ENCODE measurements at places on chromosomes 11 and 22. TPM values are rescaled to one million over a fixed set of nuclear protein-coding genes. Genes with fewer than 3 reads are reported as not detected.

DNA sequence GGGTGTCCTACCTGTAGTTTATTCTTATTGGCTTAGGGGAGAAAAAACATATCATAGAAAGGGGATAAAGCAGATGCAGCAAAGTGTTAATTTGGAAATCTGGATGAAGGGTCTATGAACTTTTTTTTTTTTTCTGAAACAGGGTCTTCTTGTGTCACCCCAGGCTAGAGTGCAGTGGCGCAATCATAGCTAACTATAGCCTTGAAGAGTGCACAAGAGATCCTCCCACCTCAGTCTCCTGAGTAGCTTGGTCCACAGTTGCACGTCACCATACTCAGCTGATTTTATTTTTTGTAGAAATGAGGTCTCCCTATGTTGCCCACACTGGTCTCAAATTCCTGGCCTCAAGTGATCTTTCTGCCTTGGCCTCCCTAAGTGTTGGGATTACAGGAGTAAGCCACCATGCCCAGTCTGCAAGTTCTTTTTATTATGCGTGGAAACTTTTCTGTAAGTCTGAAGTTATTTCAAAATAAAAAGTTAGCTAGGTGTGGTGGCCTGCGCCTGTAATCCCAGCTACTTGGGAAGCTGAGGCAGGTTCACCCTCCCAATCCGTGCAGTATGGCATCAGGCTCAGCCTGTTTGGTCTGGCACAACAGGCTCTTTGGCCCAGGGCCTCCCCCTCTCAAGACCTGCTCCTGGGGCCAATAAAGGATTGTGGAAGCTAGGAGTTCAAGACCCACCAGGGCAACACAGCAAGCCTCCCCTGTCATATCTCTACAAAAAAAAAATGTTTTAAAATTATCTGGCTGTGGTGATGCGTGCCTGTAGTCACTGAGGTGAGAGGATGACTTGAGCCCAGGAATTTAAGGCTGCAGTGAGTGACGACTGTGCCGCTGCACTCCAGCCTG is 111.9 kb downstream of the MED15 start:
- DNase-seq = no peak

DNA sequence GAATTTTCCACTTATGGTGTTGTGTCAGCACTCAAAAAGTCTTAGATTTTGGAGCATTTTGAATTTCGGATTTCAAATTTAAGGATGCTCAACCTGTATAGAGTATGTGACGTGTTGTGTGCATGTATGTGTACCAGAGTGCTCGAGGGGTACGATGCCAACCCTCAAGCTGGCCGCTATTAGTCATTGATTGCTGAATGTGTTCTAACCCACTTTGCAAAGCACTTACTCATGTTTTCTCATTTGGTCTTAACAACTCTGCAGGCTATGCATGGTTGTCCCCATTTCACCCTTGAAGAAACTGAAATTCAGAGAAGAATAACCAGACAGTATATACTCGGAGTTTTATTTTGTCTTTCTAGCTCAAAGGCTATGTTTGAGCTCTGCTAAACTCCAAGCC is 196.4 kb upstream of the TENM4 start:
- DNase-seq = no peak

DNA sequence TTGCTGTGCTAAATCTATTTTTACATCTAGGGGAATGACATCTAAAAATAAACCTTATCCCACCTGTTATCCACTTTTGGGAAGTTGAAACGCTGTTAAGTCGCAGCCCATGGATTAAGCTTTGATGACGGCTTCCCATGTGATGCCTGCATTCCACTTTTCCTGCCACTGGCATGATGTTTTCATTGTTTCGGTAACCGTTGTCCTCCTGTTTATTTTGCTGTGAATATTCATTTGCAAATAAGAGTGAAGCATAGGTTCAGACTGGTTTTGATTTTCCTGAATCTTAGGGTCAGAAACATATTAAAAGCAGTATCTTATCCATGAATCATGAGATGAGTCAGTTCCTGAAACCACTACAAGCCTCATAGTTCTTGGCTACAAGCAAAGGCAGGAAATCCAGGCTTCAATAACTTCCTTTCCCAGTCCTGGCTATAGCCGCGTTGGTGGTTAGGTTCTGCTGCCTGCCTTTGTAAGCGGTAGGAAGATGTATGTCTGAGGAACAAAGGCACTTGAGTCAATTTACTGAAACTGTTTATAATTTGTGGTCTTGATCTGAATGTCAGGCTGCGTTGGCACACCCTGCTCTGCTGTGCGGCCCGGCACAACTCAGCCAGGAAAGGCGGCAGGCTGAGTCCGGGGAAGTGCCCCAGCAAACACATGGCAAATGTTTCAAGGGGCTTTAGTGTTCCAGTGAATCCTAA is 19.4 kb downstream of the TEAD1 start:
- peak; percentile 86 for DNase-seq

The CCDC86 gene
- 10.3 TPM for total RNA-seq

GRCh38 chr22:46085828-46086576 is 64.3 kb upstream of the PPARA start:
- peak; percentile 59 for DNase-seq

- peak; percentile 45 for DNase-seq
Measured at GRCh38 chr11:3614742-3615171, 27.0 kb downstream of the ART5 start.

GRCh38 chr11:14578541-14578956 is 58.4 kb upstream of the PSMA1 start:
- peak; percentile 40 for DNase-seq

The CAPN1 gene
- total RNA-seq = 144 TPM

The MISFA gene
- total RNA-seq = not detected

The ELMOD1 gene
- 3.2 TPM for total RNA-seq

DNA sequence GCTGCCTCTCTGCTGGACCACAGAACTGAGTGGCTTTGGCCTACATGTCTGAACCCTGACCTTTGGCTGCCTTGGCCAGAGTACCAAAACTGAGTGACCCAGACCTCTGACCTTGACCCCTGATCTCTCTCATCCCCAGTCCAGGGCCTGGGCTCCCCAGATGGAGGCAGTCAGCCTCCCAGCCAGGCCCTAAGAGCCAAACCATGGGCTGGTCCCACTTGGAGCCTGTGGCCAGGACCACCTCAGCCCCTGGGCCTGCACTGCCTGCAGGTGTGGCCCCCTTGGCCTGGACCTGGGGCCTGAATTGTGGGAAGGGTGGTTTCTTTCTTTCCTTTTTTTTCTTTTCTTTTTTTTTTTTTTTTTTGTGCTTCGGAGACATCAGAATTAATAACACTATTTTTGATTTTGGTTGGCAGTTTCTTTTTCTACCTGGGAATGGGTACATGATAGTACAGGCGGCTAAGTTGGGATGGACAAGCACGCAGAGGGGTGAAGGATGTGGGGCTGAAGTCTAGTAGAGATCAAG is 806 bp upstream of the SIPA1 start:
- no peak for DNase-seq

The ACR gene
- 3.3 TPM for total RNA-seq

DNA sequence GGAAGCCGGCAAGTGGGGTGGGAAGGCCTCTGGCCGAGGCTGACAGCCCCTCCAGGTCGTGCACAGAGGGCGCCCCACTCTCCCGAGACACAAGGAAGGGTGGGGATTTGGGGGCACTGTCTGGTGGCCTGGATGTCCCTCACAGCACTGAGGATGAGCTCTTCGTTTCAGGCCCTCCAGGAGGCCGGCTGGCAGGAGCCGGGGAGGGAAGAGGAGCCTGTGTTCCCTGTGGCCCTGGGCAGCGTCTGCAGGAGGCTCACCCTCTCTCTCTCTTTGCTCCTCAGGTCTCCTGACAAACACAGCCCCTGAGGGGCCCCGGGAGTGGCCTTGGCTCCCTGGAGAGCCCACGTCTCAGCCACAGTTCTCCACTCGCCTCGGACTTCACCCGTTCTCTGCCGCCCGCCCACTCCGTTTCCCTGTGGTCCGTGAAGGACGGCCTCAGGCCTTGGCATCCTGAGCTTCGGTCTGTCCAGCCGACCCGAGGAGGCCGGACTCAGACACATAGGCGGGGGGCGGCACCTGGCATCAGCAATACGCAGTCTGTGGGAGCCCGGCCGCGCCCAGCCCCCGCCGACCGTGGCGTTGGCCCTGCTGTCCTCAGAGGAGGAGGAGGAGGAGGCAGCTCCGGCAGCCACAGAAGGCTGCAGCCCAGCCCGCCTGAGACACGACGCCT is 1078.0 kb downstream of the BRD1 start:
- no peak for DNase-seq

The ZNF143 gene
- total RNA-seq = 29.3 TPM

- DNase-seq = no peak
Measured at GRCh38 chr11:61659413-61660196, 20.6 kb upstream of the DAGLA start.

GRCh38 chr11:2393941-2394817 is 6.4 kb upstream of the TSSC4 start:
- DNase-seq = no peak

The GLB1L3 gene
- not detected for total RNA-seq

The ASRGL1 gene
- 9.0 TPM for total RNA-seq

DNA sequence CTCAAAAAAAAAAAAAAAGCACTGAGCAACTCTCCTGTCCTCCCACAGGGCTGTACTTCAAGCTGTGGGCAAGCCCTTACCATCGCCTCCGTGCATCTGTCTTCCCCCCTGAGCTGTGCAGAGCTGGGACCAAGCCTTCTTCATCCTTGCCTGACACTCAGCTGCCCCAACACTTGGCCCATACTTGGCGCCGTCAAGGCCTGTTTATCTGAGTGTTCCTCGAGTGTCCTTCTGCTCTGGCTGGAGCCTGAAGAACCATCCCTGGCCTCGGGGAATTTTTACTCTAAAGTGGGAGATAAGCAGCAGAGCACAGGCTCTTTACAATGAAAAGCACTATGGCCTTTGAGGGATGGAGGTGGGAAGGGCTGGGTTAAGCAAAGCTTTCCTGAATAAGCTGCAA is 1.6 kb upstream of the TIRAP start:
- DNase-seq = no peak

DNA sequence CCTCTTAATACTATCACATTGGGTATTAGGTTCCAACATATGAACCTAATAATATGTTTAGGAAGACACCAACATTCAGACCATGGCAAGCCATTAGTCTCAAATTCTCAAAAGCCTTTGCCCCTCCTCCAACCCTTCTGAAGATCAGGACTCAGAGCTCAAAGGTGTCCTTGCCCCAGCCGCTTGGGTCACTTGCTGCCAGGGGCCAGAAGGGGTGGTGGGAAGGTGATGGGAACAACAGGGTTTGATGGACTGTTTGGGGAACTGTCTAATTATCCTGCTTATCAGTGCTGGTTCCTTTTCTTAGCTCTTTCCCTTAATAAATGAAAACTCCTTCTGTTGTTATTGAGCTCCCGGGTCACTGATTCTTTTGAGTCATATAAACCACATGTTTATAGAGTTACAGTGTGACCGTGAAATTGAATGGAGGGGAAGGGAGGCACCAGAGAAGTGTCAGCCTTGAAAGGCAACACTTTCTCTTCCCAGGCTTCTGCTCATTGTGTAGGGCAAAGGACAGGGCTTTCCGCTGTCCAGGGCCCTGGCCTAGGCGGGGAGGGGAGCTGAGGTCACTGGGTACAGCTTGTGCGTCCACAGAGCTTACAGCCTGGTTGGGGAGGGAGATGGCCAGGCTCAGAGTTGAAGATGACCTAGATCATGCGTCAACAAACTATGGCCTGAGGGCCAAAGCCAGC is 105.1 kb downstream of the FBXO7 start:
- no peak for DNase-seq

DNA sequence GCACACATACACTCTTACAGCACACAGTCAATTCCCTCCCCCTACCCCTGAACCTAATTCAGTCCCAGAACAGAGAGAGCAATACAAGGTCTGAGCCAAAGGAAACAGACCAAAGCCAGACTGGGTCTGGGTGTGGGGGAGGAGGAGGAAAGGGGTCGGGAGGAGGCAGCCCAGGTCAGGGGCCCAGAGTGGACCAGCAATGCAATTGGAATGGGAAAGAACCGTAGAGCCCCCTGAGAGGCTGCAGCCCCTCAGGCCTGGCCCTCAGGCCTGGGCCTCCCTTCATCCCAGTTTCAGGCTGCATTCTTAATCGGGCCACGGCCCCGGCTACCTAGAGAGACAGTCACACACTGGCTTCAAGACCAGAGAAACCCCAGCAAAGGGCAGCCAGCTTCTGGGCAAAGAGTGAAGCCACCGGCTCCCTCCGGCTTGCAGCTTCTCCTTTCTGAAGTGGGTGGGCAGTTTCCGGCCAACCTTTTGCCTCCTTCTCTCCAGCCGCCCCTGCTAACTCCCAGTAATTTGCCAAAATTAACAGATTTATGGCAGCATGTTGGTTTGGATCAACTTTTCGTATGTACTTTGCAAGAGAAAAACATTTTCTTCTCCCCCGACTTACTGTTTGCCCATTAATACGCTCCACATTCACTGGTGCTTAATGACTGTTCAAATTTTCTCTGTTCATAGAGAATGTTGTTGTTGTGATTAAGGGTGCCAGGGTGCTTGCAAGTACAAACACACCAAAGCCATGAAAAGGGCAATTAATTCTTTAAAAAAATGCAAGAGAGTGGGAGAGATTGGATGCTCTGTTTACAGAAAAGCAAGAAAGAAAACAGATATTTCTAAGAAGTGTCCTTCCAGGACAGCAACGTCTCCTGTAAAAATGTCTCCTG is 488.3 kb downstream of the MN1 start:
- DNase-seq = no peak

DNA sequence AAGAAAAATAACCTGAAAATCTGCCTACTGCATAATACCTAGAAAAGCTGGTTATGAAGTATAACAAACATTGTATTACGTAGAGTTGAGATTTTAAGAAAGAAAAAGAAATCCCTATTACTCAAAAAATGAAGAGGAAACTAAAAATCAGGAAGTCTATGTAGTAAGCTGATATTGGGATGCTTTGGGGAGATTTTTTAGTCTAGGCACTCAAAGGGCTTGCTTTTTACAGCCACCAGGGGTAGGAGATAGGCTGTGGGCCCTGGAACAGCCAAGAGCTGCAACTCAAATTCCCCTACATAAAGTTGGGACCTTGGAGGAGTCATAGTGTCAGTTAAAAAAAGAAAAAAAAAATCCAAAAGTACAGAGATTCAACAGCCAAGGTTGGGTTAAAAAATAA is 90.4 kb downstream of the RELT start:
- no peak for DNase-seq

- DNase-seq = no peak
Measured at GRCh38 chr11:125079151-125079877, 16.2 kb downstream of the SLC37A2 start.

The ABCG4 gene
- total RNA-seq = 0.31 TPM

The IGLL5 gene
- total RNA-seq = not detected

- DNase-seq = peak; percentile 4
Measured at GRCh38 chr11:110435780-110436717, 6.3 kb downstream of the FDX1 start.

- no peak for DNase-seq
Measured at GRCh38 chr22:45720839-45721378, 49.3 kb downstream of the ATXN10 start.

The TKFC gene
- 11.7 TPM for total RNA-seq

DNA sequence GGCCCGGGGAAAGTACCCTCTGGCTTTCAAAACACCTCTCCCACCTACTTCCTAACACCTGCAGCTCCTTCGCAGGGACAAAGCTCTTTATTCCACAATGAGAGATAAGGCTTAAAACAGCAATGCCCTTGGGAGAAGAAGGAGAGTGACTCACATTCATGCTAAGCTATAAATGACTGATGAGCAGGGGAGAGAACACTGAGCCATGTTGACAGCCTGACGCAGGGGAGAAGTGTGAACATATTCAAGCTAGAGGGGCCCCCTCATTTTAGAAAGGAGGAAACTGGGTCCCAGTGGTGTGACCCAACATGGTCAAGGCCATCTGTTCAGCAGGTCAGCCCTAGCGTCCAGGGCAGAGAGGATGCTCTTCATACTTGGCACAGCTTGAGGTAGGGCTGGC is 171.8 kb downstream of the DSCAML1 start:
- DNase-seq = no peak
